ENCODE measurements at places on chromosomes 1 and 21.

- DNase-seq: no peak
Observed at GRCh38 chr1:151292207-151293030, 10.3 kb downstream of the ZNF687 start.

- DNase-seq: no peak
Observed at GRCh38 chr1:218665221-218665620, 320.1 kb downstream of the TGFB2 start.

- DNase-seq: no peak
Observed at GRCh38 chr1:41433501-41433900, 51.0 kb downstream of the EDN2 start.

GRCh38 chr1:7470904-7471638 is 300.0 kb upstream of the VAMP3 start:
- DNase-seq: no peak

DNA sequence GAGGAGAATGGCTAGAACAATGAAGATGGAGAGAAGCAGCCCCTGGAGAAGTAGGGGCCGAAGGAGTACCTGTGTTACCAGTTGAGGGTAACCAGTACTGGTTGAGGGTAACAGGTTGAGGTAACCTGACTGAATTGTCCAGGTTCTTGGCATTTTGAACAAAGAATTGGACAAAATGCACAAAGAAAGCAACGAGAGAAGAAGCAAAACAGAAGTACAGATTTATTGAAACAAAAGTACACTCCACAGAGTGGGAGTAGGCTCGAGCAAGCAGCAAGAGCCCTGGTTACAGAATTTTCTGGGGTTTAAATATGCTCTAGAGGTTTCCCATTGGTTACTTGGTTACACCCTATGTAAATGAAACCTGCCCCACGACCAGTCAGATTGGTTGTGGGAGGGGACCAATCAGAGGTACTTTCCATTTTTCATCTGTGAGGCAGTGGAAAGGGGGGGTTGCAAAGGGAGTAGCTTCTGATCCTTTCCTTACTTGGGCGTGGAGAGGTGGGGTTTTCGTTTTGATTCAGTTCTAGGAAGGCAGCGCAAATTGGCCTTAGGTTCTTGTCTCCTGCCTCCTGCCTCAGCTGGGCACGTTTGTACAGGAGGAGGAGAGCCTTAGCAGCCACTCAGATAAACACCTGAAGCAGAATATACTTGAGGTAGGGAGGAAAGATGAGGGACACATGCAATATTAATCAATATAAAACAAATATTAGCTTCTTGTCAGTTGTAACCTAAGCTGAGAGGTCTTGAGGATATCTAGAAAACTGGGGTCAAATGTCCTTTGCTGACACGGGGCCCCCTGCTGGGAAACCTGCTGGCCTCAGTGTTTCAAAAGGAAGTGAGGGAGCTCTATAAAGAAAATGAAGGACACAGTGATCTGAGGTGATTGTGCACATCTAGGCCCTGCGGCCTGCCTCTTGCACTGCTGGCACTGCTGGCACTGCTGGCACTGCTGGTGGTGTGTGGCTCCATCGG is 14.3 kb upstream of the LSM10 start:
- DNase-seq: no peak

GRCh38 chr1:29758781-29759499 is 522.6 kb downstream of the PTPRU start:
- no peak for DNase-seq

DNA sequence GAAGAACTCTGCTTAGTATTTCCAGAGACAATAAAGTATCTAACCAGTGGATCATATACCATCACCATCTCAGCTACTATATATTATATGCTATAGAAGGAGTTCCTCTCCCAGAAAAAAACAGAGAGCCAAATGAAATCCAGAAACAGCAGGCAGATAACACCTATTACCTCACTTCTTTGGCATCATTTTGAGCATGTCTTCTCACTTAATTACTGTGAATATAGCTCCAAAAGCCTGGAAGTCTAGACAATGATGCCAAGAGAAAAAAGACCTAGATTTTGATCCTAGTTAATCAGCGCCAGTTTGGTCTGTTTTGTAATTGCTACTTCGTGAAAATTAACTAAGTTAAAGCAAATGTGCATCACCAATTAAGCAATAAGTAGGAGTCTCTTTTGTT is 131.3 kb downstream of the EIF4G3 start:
- no peak for DNase-seq

DNA sequence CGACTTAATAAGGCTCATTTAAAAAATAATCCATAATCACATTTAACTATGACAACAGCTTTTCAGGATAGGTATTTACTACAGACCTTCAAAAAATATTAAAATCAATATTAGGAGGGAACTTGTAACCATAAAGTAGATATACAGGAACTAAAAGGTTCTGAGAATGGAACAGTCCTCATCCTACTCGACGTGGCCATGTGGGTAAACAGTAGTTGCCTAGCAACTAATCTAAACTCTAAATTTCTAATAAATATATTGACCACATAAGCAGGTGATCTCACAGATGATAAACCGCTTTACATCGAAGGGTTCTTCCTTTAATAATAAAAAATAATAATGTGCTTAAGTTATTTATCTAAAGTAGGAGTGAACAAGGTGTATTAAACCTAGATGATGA is 7.9 kb downstream of the AKT3 start:
- DNase-seq: no peak

DNA sequence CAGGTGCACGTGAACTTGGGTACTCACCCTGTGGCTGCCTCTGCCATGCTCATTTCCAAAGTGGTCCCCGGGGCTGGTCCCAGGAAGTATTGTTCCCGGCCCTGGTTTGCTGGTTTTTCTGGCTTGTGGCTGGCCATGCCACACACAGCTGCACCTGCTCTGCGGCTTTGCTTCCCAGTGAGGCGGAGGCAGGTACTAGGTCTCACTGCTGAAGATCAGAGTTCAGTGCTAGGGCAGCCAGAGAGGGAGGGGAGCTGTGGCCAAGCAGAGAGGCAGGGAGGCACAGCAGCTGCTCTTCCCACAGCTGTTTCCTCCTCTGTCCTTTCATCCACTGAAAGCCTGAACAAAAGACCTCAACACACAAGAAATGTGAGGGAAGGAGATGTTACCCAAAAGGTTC is 30.5 kb downstream of the ENO1 start:
- DNase-seq: no peak

- no peak for DNase-seq
Observed at GRCh38 chr1:96427616-96428015, 294.0 kb upstream of the PTBP2 start.

GRCh38 chr1:117852853-117853553 is 76.4 kb downstream of the GDAP2 start:
- DNase-seq: no peak

DNA sequence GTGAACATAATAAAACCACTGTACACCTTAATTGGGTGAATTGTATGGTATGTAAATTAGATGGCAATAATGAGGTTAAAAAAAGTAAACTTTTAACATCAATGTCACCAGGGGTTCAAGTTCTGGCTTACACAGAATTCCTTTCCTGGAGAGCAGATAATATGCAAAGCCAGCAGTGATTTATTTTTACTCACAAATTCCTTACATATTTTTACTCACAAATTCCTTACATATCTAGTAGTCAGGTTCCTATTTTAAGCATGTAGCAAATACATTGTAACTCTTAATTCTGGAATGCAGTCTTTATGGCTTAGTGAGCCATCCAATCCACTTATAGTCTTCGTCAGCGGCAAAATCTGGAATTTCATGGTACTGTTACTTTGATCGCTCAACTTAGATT is 1.3 kb upstream of the UBE4B start:
- DNase-seq: no peak

DNA sequence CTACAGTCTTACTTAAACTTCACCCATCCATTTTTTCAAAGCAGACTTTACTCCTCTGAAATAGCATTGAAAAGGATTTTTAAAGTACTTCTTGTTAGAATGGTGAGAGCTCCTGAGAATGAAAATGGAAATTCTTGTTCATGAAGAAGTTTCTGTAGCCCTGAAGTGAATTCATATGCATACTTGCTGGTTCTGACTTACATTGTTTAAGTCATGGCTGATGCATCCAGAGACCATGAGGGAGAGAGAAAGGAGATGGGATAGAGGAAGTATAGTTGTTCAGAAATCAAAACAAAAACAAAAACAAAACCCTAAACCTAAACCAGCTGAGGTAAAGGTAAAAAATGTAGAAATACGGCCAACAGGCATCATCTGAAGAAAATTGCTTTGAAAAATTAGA is 27.1 kb upstream of the SAMSN1 start:
- no peak for DNase-seq

DNA sequence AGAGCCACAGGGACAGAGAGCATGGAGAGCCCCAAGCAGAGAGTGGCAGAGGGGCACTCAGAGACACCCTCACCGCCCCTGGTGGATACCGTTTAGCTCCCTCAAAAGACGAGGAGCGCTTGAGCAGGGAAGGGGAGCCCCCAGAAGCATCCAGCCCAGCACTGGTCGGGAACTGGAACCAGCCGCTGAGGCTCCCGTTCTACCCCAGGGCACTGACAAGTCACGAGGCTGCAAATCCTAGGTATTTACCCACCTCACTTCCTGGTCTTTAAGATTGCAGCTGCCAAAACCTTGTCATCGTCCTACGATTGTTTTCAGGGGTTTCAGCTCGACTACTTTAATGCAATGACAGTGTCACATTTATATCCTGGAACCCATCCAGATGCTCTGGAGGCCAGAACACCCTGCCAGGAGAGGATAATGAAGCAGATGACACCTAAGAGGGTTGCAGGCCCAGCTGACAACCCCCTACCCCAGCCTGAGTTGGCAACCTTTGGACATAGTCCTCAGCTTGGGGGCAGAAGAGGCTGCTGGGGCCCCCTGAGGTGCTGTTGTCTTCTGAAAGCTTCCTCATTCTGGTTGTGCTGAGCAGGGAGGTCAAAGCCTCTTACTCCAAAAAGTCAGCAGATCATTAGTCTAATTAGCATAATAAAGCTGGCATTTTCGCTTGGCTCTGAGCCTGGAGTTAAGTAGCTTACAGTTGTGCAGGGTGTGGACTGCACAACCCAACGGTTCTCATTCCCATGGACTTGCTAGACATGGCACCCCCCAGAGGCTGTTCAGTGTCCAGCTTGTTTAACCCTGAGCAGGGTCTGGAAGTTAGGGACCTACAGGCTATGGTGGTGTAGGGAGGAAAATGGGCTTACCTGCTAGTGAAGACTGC is 20.6 kb upstream of the BACE2 start:
- DNase-seq: no peak

DNA sequence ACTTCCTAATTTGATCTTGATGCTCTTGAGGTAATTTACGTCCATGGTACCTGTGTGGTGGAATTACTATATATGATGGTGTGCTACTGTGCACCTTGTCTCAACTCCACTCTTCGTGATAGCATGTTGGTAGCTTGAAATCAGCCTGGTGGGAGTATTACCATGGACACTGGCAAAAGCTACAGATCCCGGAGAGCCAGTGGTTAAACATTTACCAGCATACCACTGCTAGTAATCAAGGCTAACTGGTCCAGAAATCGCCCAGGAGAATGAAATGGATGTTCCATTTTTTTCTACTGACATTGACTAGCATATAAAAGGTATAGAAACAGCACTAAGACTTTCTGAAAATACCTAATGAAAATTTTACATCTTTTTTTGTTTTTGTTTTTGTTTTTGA is 30.6 kb downstream of the ELK4 start:
- no peak for DNase-seq

DNA sequence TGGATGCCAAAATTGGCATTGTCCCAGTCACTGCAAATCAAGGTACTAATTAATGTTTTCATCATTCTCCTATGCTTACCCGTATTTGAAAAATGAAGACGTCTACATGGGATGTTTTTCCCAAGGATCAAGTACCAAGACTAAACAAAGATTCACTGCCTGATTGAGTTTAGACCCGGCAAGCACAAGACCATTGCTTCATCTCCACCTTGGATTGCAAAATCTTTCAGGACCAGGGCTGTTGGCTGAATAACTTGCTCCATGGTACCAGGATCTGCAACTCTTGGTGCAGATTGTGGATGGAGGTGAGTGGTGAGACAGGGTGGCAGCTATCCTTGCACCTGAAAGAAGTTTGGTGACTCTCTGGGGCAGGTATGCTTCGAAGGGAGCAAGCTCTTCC is 122.5 kb upstream of the ETS2 start:
- no peak for DNase-seq

DNA sequence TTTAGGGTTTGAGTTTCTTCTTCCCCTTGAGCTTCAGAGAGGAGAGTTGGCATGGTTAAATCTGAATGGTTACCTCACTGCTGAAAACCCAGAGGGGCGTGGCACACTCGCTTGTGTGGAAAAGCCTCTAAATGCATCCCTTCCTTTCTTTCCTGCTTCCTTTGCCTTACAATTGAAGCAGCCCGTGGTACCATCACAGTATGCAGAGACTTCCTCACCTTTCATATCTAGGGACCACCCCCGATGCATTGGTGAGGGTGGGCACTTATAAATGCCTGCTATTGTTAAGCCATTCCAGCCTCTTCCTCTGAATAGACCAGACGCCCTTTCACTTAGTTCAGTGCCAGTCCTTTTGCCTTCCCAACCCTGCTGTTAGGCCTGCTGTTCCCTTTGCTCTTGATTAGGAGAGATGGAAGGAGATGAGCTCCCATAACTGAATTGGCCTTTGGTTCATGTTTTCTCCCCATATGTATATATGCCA is 21.9 kb upstream of the LAX1 start:
- DNase-seq: no peak

DNA sequence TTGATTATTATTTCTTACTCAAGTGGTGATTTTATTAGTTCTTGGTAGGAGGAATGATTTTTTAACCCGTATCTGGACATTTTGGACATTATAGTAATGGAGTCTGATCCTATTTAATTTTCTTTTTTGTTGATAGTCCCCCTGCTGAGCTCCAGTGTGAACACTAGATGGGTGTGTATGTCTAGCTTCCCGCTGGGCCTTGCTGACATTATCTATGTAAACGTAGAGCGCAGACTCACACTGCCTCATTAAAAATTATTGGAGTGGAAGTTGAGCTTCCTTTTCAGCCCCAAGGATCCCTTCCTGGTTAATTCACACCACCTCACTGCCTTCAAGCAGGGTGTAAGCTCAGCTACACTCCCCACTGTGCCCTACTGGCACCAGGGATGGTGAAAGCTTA is 467.6 kb upstream of the PKN2 start:
- no peak for DNase-seq

GRCh38 chr1:238485057-238485911 is 594.6 kb upstream of the ZP4 start:
- DNase-seq: no peak

GRCh38 chr1:172089768-172090510 is 248.6 kb downstream of the DNM3 start:
- peak; percentile 33 for DNase-seq

- DNase-seq: no peak
Observed at GRCh38 chr1:65872301-65872700, 79.6 kb downstream of the PDE4B start.

DNA sequence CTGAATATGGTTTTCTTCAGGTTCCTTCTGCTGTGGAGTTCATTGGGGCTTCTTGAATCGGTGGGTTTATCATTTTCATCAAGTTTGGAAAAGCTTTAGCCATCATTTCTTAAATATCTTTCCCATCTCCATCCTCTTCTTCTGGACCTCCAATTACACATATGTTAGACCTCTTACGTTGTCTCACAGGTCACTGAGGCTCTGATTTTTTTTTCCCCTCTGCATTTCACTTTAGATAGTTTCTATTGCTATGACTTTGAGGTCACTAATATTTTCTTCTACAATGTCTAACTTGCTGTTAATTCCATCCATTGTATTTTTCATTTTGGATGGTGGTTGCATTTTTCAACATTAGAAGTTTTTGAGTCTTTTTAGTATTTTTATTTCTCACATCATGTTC is 47.3 kb upstream of the CASZ1 start:
- DNase-seq: no peak

GRCh38 chr1:226402739-226403165 is 5.1 kb downstream of the PARP1 start:
- no peak for DNase-seq

GRCh38 chr1:203569490-203570318 is 56.9 kb upstream of the ATP2B4 start:
- no peak for DNase-seq

Measured in stimulated activated CD8-positive, alpha-beta memory T cell treated with anti-CD3 and anti-CD28 coated beads, Interleukin-4, amount 100 ng/mL, for 24 hours (primary cell).